ENCODE measurements at places on chromosomes 11 and 22.
A peak's percentile ranks its signal among the peaks of the same experiment; 100 is the strongest.

- no peak for DNase-seq
Measured at GRCh38 chr22:42272431-42272999, 2.1 kb upstream of the TCF20 start.

GRCh38 chr11:75311858-75312288, 39.6 kb downstream of the ARRB1 start:
- no peak for DNase-seq

GRCh38 chr11:68924073-68924925, 20.6 kb downstream of the IGHMBP2 start:
- DNase-seq: no peak

DNA sequence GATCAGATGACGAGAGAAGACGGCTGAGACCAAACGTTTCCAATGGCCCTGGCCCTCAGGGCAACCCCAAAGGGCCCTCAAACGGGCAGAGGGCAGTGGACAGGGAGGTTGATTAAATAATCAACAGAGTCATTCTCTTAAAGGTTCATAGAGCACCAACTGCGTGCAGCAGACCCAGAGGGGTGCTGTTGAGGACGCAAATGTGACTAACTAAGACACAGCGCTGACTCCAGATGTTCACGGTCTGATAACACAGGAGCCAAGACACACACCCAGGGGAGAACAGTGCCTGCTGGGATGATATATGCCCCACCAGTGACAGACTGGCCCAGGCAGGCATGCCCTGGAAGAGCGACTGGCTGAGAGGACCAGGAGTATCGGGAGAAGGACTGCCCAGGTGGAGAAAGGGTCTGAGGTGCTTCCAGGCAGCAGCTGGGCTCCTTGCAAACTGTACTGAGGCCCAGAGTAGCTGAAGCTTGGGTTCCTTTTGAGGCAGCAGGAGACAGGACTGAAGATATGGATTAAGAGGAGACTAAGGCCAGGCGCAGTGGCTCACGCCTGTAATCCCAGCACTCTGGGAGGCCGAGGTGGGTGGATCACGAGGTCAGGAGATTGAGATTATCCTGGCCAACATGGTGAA, 7.7 kb downstream of the VWCE start:
- DNase-seq: no peak

DNA sequence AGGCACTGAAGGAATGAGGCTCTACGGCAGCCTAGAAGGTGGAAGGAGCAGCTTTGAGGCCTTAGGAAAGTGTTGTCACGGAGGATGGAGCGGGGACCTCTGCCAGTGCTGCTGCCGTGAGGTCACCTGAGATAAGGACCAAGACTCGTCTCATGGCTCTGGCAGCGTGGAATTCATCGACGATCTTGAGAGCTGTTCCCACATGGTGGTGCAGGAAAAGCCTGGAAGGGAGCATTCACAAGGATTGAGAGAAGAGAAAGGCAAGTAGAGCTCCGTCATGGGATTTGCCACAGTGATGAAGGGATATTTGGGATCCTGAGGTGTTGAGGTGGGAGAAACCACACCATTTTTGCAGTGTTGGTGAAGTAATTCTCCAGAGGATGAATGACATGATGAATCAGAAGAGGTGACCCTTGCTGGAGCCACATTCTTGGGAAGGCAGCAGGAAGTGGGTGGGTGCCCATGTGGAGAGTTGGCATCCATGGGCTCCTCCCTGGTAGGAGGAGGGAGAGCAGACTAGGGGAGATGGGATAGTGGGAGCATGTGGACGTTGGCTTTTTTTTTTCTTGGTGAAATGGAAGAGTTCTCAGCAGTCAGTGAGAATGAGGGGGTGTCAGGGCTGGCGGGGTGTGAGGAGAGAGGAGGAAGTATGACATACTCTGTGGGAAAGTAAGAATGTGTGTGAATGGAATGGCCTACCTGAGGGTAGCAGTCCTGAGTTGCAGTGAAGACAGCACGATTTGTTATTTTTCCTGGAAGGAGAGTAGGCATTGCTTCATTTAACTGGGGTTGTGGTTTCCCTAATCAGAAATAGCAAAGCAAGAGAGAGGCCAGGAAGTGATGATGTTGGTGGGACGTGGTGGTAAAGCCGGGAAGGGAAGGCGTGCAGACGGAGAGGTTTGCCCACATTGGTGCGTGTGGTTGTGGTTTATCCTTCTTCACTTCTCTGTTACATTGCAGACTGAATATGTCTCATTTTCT, 11.1 kb downstream of the PPP6R3 start:
- DNase-seq: peak; percentile 47

- DNase-seq: no peak
Measured at GRCh38 chr11:468036-468435, 18.0 kb downstream of the PTDSS2 start.

GRCh38 chr22:42294034-42294985, 23.9 kb upstream of the TCF20 start:
- peak; percentile 43 for DNase-seq

- no peak for DNase-seq
Measured at GRCh38 chr11:72625691-72626413, 48.4 kb downstream of the PDE2A start.
